ENCODE measurements at places on chromosomes 5 and 9.

DNA sequence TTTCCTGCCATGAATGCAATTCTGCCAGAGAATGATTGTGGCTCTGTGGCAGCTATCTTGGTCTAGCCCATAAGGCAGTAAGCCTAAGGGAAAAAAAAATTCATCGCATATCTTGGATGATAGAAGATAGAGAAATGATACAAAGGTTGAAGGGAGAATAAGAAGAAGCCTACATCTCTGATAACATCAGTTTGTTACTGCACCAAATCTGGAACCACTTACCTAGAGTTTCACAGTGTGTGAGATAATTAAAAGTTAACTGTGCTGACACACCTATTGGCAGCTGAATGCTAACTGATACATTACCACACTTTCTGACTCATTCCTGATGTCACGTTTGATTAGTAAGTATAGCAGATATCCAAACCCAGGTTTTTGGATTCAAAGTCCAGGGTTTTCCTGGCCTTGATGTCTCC lies 91.6 kb upstream of the TAF11L2 start:
- no peak for DNase-seq

GRCh38 chr5:121873409-121873808 lies 21.7 kb downstream of the FTMT start:
- no peak for DNase-seq

- DNase-seq = no peak
These were observed 118.6 kb upstream of the RETREG1 start for GRCh38 chr5:16735101-16736060.

GRCh38 chr5:143922718-143923117 lies 110.8 kb downstream of the HMHB1 start:
- no peak for DNase-seq

DNA sequence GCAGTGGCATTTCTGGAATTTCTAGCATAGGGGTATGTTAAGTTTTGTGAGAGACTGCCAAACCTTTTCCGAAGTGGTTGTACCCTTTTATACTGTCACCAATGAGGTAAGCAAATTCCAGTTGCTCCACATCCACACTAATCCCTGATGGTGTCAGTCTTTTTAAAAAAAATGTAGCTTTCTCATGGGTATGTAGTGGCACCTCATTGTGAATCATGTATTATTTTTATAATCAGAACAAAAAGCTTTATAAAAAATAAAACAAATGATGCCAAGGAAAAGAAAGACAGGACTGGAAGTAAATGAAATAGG lies 93.4 kb upstream of the CLINT1 start:
- DNase-seq = no peak

DNA sequence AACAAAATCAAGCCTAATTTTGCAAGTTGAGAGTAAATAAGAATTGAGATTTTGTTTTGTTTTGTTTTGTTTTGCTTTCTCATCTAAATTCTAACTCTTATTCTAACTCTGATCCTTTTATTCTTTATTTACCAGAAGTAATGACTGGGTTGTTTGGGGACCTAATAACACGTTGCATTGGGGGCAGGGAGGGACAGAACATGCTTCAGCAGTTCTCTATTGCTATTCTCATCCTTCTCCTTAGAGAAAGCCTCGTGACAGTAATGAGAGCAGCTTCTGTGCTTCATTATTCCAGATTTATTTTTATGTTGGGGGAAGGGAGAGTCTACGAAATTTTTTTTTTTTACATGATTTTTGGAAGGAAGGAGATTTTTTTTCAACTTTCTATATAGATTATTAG lies 21.1 kb downstream of the CPEB4 start:
- no peak for DNase-seq

GRCh38 chr5:41650131-41650530 lies 139.7 kb upstream of the PLCXD3 start:
- DNase-seq = no peak
